ENCODE measurements at places on chromosomes 7 and 10.

GRCh38 chr7:44757311-44757710 lies 8.7 kb downstream of the ZMIZ2 start:
- DNase-seq, result no peak

GRCh38 chr7:105677817-105678573 lies 96.7 kb upstream of the EFCAB10 start:
- DNase-seq, result peak; percentile 23

DNA sequence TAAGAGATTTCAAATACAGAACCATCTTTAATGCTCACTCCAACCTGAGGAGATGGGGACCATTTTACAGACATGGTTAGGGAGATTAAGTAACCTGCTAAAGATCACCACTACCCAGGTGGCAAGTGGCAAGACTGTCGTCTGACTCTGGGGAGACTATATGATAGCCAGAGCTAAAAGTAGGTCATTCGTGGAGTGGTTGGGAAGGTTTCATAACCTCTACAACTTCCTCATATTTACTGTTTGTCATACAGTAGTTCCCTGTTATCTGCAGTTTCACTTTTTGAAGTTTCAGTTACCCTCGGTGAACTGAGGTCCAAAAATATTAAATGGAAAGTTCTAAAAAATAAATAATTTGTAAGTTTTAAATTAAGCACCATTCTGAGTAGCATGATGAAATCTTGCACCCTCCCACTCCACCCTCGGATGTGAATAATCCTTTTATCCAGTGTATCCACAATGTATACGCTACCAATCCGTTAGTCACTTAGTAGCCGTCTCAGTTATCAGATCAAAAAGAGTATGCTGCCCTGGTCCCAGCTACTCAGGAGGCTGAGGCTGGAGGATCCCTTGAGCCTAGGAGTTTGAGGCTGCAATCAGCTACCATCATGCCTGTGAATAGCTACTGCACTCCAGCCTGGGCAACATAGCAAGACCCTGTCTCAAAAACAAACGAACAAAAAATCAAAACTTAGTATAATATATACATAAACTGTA lies 14.9 kb upstream of the LGI1 start:
- no peak for DNase-seq

DNA sequence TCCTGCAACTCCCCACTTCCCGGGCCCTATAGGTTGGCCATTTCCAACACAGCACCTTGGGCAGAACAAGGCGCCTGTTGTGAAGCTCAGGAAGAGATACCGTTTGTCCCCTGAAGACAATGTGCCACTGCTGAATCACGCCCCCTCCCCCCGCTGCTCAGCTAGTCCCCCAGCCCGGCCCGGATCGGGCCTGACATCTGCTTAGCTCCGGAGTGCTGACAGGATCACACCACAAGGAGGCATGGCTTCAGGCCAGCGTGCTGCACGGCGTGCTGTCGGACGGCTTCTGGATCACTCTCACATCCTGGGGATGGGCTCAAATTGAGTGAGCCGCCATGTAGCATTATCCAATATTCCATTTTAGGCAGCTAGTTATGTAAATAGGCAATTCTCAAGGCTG lies 62.1 kb upstream of the EFCAB10 start:
- DNase-seq, result no peak

- no peak for DNase-seq
These were observed 107.1 kb upstream of the NOBOX start for GRCh38 chr7:144510621-144511020.

- DNase-seq, result no peak
These were observed 98.9 kb downstream of the LHPP start for GRCh38 chr10:124560377-124561105.

DNA sequence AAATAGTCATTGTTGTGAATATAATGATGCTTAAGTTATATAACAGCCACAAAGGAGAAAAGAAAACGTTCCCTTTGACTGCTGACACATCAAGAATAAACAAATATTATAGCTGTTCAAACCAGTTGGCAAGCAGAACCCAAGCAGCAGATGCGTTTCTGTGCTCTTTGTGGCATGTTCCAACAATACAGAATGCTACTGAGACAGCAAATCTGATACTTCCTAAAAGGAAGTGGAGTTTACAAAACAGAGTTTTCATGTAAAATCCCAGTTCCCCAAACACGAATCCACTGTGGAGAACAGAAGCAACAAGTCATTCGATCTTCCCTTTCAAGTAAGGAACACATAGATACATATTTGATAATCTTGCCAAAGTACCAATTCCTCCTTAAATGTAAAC lies 170.9 kb upstream of the ASAH2 start:
- no peak for DNase-seq

DNA sequence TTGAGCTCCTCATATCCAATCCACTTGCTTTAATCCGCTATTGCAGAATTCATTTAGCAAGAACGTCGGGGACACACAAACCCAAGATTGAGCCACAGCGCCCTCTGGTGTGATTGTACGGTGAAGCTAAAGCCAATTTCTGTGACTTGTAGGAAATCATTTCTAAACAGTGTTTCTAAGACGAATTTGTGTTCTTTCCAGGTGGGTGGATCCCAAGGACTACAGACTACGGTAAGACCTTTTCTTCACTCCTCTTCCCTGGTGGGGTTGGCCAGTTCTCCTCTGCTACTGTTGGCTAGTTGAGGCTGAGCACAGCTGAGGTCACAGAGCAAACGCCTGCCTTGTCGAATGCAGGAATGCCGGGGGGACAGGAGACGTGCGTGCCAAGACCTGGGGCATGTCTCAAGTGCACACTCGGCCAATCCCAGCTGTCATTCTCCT lies 5.2 kb downstream of the DMBT1 start:
- DNase-seq, result peak; percentile 66

GRCh38 chr7:134995239-134996096 lies 9.2 kb downstream of the AGBL3 start:
- no peak for DNase-seq

DNA sequence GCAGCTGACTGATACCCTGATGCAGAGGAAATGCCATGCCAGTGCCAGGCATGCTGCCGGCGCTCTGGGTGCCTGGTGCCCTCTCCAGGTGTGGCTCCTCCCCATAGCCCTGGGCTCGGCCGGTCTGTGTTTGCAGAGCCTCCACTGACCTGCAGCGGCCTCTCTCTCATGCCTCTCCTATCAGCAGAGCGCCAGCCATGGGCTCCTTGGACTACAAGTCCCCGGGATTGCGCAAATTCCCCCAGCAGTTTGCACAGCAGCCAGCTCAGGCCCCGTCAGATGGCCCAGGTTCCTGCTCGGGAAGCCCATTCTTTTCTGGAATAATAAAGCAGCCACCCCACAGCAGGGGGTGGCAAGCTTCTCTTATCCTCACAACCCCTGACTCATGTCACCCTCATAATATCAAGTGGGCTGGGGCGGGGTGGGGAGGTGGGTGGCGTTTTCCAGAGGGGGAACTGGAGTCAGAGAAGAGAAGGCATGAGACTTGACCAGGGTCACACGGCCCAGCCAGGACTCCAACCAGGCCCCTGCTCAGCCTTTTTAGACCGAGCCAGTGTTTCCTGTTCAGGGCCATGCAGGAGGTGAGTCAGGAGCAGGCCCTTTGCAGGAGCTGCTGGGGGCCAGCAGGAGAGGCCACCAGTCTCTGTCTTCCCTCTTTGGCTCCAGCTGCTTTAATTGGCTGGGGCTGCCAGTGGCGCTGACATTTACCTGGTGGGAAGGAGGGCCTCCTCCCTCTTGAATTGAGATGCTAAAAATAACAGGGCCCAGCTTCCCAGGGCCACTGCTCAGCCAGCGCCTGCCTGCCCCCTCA lies 58.6 kb downstream of the ZMIZ1 start:
- no peak for DNase-seq

DNA sequence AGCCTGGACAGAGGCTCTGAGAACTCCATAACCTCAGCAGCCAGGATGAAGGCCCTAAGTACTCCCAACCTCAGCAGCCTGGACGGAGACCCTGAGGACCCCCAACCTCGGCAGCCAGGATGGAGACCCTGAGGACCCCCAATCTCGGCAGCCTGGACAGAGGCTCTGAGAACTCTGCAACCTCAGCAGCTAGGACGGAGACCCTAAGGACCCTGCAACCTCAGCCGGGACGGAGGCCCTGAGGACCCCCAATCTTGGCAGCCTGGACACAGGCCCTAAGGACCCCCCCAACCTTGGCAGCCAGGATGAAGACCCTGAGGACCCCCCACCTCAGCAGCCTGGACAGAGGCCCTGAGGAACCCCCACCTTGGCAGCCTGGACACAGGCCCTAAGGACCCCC lies 16.5 kb downstream of the RRP12 start:
- no peak for DNase-seq

DNA sequence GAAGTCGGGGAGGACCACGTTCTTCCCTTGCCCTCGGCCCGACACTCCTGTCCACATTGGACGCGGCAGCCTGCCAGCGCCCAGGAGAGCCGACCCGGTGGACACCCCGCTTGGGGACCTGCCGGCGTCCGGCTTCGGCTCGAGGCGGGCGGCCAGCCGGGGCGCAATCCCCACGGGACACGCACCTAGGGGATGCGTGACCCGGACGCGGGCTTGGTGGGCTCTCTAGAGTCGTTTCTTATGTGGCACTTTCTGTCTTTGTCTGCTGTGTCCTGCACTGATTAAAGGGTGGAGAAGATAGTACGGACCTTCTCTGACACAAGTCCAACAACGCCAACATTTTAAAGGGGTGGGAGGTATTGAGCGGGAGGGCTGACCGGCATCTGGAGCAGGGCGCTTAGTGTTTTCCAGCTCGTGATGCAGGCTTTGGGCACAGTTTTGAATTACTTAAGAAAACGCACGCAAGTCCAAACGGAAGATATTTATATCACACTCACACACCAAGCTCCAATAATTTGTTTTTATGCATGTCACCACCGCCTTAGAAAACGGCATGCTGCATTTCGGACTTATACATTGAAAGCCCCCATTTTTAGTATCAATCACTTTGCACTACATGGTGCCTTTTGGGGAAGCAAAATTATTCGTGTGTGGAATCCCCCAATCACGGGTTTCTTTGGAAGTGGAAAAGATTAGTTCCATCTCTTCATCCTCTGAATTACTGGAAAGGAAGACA lies 3.9 kb upstream of the SPAG6 start:
- DNase-seq, result no peak

- no peak for DNase-seq
These were observed 15.6 kb downstream of the ARHGAP21 start for GRCh38 chr10:24708081-24708480.

DNA sequence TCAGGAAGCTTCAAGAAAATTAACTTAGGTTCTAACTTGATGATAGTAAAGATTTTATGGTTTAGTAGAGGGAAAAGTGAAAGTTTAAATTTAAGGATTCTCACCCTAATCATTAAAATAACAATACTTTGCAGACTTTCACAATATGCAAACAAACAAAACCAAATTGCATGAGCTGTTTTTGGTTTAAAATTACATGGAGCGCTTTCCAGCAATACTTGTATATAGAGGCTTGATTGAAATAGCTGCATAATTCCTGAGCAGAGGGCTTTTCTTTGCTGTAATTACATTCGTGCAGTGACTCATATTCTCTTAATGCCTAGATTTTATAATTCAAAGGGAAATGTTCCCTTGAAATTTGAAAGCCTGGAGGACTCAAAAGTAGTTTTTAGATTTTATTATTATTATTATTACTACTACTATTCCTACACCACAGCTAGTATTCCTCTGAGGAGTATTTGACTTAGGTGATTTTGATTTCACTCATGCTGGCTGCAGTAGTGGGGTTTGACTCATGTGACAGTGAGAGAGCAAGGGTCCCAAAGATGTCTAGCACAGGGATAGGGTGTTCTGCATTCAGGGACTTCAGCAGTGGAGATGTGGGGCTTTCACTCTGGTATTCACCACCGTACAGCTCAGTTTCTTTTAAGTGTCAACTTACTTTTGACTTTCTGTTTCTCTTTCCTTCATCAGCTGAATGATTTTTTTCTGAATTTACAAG lies 138.1 kb downstream of the ADAM22 start:
- DNase-seq, result no peak

DNA sequence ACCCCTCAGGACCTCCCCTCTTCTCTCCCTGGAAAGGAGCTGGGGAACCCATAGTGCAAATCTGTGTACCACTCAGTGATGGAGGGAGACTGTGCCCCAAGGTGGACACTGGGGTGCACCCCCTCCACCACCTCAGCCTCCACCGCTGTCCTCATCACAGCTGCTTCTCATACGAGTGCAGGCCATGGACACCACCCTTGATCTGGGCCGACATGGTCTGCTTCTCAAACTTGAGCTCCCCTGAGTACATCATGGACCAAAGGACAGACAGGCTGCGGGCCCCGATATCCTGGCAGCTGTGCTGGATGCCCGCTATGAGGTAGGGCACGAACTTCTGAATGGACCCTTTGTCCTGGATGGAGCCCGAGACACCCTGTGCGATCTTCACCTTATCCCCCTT lies 142.6 kb upstream of the KCNMA1 start:
- no peak for DNase-seq

GRCh38 chr10:114489521-114490310 lies 85.4 kb upstream of the AFAP1L2 start:
- DNase-seq, result no peak

- DNase-seq, result no peak
These were observed 205.9 kb downstream of the MBL2 start for GRCh38 chr10:52566471-52567246.

- DNase-seq, result no peak
These were observed 76.2 kb upstream of the PPP2R2D start for GRCh38 chr10:131824371-131825149.

- no peak for DNase-seq
These were observed 143.3 kb downstream of the GRID1 start for GRCh38 chr10:86223256-86223655.

GRCh38 chr10:133264461-133264860 lies 12.2 kb downstream of the ADAM8 start:
- DNase-seq, result no peak

Data from stimulated activated CD8-positive, alpha-beta memory T cell treated with anti-CD3 and anti-CD28 coated beads, Interleukin-7, amount 100 ng/mL, for 1 hour (primary cell).